A172 (cell line): ENCODE measurements at places on chromosomes 3 and 15. TPM values are rescaled to one million over a fixed set of nuclear protein-coding genes. Genes with fewer than 3 reads are reported as not detected.

The LSAMP gene
- total RNA-seq, result 0.10 and 0.26 TPM in 2 replicates

The SCN11A gene
- total RNA-seq, result not detected in 2 replicates

The ATP10A gene
- not detected in 2 replicates for total RNA-seq

The FAM81A gene
- total RNA-seq, result 0.78 and 1.3 TPM in 2 replicates

The FAM43A gene
- 8.2 and 10.4 TPM in 2 replicates for total RNA-seq

The COLQ gene
- not detected in 2 replicates for total RNA-seq

The CSTA gene
- total RNA-seq, result 0.24 TPM in 1 of 2 replicates, not detected in the other
